ENCODE measurements at places on chromosomes 12 and 14.
A peak's percentile ranks its signal among the peaks of the same experiment; 100 is the strongest.

DNA sequence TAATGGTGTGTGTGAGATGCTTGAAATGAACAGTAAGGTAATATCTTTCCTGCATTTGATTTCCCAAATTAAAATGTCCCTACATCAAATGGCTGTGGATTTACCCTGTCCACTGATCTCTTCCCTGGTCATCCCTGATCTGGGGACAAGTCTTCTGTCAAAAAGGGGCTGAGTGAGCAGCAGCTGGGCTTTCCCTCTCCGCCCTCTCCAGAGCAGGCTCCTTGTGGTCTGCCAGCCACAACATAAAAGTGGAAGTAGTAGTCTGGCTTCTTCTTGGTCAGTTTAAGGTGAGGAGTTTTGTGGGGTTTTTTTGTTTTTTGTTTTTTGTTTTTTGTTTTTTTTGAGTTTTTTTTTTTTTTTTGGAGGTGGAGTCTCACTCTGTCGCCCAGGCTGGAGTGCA lies 25.2 kb upstream of the PLXNC1 start:
- DNase-seq: no peak

DNA sequence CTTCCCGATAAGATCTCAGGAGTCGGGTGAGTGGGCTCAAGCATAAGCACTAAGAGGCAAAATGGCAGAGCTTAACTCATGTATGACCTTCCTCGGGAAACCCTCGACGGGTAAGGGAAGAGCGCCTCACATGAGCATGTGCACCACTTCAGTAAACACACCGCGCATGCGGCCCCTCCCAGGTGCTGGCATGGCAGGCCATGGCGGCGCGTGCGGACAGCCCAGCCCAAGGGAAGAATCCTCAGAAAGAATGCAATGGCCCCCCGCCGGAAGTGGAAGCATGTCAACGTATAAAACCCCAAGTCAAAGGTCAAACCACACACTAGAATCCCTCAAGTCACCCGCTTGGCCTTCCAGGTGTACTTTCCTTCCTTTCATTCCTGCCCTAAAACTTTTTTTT lies 6.6 kb upstream of the TNFAIP2 start:
- DNase-seq: peak; percentile 78

- no peak for DNase-seq
Observed at GRCh38 chr12:3990501-3991280, 117.5 kb upstream of the PARP11 start.

DNA sequence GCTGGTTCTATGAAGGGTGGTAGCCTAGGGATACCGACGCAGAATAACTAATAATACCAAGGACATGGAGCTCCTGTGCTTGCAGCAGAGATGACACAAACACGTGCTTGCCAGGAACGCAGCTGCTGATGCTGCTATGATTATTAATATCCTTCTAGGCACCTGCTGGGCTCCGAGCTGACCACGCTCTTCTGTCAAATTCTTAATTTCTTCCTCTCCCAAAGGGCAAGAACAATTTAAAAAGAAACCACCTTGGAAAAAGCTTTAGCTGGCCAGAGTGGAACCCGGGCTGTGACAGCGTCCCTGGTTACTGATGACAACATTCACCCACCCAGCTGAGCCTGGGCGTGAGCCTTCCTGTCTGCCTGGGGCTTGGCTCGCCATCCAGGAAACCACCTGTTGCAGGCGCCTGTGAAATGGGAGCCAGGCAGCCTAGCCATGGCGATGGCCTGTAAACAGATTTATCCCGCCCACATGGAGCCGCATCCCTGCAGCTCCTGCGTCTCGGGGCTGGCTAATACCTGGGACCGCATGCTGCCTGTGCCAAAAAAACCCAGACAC lies 28.8 kb downstream of the CLMN start:
- peak; percentile 80 for DNase-seq

GRCh38 chr14:37580146-37580545 lies 14.9 kb downstream of the FOXA1 start:
- DNase-seq: no peak

DNA sequence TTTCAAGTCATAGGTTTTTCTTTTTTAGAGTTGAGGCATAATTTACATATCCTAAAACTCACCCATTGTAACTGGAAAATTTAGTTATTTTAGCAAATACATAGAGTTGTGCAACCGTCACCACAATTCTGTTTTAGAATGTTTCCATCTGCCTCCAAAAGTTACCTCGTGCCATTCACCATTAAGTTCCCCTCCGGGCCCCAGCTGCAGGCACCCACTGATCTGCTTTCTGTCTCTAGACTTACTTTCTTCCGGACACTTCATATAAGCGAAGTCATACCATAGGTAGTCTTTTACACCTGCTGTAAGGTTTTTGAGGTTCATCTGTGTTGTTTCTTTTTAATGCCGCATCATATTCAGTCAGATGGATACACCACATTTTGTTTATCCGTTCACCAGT lies 28.7 kb downstream of the PPP2R5C start:
- DNase-seq: no peak

DNA sequence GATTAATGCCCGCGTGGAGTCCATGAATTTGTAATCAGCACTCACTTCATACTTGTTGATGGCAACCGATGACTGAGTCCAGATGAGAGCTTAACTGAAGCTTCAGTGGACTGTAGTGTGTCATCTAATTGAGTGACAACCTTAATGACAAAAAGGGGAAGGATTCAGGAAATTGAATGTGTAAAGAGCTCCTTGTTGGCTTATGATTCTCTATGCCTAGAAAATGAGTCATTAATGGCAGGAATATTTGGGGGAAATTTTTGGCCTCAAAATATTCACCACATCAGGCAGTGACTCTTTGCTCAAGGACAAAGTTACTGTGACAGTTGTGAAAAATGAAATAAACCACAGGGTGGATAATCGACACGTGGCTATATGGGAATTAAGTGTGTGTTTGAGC lies 55.3 kb upstream of the STON2 start:
- DNase-seq: no peak

- DNase-seq: no peak
Observed at GRCh38 chr14:21263284-21264024, 5.8 kb downstream of the HNRNPC start.

DNA sequence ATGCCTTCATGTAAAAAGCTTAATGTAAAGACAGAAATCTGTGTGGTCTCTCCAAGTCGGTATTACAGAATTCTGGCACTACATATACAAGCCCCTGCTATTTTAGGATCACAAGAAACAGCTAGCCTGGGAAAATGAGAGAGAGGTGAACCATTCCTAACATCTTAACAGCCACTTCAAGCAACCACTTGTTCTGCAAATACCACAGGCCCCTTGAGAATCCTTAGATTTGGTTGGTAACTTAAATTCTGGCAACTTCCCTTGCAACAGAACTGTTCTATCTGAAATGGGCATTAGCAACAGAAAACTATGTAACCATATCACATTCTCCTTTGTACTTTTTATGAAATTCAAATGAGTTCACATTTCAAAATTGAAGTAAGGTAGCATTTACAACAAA lies 68.5 kb downstream of the SPPL3 start:
- DNase-seq: no peak

DNA sequence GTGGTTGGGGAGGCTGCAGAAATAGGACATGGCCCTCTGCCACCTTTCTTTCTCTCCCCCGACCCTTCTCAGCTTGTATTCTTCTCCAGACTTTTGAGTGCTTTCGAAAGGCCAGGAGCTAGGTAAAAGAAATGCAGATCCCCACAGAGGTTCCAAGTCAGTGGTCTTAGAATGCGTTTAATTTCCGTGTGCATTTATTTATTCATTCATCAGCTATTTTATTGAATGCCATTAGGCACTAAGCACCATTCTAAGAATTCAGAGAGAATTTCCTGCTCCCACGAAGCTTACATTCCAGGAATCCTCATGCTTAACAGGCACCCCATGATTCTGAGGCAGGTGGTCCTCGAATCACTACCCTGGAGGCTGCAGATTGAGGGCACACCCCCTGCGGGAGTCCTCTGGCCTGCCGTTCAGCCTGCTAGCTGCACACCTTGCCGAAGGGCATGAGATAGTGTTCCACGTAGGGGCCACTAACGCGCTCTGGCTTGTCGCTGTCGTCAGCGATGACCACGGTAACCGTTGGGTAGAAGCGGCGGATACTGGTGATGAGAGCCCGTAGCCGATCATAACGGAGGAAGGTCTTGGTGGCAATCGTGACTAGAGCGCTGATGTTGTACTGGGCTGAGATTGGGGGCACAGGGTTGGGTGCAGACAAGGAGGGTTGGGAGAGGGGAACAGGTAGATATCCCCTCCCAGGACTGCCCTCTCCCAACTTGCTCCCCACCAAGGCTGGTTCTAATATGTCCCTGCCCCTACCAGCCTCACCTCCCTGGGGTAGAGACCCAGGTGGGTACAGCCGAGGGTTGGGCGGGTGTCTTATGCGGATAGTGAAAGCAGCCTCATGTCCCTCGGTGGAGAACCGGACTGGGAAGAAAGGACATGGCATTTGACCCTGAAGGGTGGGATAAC lies 4.5 kb downstream of the B4GALNT1 start:
- DNase-seq: no peak

GRCh38 chr12:59164991-59165718 lies 244.9 kb upstream of the LRIG3 start:
- peak; percentile 64 for DNase-seq

GRCh38 chr12:96590970-96591369 lies 101.6 kb downstream of the CFAP54 start:
- DNase-seq: no peak

GRCh38 chr12:42382013-42382696 lies 56.2 kb downstream of the PPHLN1 start:
- DNase-seq: no peak

GRCh38 chr12:77724367-77724957 lies 106.2 kb upstream of the NAV3 start:
- peak; percentile 79 for DNase-seq

GRCh38 chr14:20686386-20687143 lies 2.0 kb upstream of the ANG start:
- DNase-seq: peak; percentile 12

- no peak for DNase-seq
Observed at GRCh38 chr12:128567730-128568129, 256.0 kb downstream of the SLC15A4 start.

DNA sequence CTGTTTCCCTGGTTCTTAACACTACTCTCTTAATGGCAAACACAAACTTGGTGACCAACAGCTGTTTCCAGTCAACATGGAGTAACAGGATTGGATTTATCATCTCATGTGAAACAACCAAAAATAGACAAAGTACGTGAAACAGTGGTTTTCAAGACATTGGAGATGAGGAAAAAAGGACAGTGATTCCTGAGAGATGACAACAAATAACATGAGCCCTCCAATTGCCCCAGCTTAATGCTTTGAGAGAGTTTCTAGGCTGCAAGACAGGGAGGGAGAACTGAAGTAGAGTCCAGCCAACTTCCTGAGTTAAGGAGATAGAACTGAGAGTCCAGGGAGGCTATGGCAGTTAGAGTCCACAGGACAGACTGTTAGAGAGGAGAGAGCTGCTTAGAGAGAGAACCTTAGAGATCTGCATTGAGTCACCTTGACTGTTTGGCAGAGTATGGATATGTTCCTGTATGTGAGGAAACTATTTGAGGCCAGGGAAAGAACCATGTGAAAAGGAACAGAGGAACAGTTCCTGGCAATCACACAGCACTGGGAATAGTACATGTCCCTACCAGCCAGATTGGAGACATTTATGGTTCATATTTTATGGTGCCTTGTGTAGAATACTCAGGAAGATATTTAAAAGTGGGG lies 106.4 kb downstream of the PCNX1 start:
- DNase-seq: no peak

DNA sequence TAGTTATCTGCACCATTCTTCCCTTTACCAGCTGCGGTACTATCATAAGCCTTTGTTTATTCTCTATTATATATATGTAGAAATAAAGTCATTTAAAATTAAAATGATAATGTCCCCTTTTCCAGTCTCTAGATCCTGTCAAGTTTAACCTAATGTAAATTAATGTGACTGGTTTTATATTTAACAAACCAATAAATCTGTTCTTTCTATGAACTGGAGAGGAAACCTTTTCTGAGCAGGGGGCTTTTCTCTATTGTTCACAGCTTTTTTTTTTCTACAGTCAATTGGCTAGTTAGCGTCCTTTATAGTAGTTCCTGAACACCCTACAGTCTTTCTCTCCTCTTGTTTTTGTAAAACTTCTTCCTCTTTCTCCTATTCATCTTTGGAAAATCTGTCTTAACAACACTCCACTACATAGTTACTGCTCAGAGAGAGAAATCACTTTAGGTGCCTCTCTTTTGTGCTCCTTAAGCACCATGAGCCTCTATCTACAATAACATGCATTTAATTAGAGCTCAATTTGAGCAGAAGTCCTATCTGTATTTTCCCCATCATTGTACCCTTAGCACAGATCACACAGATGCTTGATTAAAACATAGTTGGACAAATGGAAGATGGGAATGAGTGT lies 332.6 kb upstream of the SYT1 start:
- no peak for DNase-seq

- no peak for DNase-seq
Observed at GRCh38 chr14:104819361-104819781, 18.5 kb downstream of the ZBTB42 start.

DNA sequence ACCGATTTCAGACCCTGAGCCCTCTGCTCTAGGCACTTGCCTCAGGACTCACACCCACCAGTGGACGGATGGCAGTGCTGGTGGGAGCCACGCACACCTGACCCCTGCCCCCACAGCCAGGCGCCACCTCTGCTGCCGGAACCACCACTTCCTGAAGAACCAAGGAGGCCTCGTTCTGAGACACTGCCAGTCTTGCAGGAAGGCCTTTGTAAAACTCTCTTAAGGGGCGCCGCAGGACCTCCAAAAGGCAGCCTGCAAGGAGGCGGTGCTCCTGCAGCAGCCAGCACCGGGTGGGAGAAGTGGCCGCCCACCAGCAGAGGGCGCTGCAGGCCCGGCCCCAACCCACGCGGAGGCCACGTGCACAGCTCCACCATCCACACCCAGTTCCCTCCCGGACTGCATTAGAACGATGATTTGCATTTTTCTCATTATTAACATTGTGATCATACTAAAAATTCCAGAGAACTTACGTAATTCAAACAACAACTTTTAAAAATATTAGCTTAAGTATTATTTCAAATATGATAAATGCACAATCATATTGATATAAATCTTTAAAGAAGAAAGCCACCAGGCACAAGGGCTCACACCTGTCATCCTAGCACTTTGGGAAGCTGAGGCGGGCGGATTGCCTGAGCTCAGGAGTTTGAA lies 12.8 kb downstream of the STX2 start:
- DNase-seq: peak; percentile 38

DNA sequence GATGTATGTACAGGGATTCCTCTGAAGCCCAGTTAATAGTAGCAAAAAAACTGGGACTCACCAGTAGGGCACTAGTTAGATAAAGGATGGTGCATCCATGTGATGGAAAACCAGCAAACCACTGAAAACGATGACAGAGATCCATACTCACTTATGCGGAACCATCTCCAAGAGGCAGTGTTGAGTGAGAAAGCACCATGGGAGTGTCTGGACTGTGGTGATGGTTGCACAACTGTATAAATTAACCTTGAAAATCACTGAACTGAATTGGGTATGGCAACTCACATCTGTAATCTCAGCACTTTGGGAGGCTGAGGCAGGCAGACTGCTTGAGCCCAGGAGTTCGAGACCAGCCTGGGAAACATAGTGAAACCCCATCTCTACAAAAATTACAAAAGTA lies 53.6 kb upstream of the ZFP36L1 start:
- DNase-seq: no peak

- DNase-seq: no peak
Observed at GRCh38 chr12:25187781-25188180, 7.2 kb downstream of the DNAI7 start.

- DNase-seq: peak; percentile 25
Observed at GRCh38 chr14:35470755-35471154, 63.2 kb upstream of the INSM2 start.
